IPS-NIHi11 (cell line): ENCODE measurements at places on chromosomes 1 and 21.
A peak's percentile ranks its signal among the peaks of the same experiment; 100 is the strongest.

- DNase-seq = no peak
Measured at GRCh38 chr1:202126426-202126825, 3.7 kb downstream of the GPR37L1 start.

GRCh38 chr1:28602536-28603439, 10.7 kb downstream of the RAB42 start:
- peak; percentile 65 for DNase-seq

DNA sequence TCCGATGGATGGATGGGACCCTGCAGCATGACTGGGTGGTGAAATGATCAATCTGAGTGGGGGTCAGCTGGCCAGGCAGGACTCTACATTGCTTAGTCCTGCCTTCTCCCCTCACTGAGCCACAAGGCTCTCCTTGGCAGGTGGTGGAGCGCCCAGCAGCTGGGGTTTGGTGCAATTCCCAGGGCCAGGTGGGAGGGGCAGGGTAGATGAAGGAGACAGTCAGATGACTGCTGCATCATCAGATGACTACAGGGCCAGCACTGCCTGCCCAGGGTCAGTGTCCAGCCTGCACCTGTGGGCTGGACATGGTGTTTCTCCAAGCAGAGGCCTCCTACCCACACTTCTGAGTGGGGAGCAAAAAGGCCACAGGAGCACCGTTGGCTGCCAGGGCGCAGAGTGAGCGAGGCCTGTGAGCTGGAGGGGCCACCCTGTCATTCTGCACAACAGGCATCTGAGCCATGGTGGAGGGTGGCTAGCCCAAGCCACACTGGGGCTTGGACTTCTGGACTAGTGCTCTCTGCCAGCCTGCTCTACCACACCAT, 103.9 kb upstream of the EDN2 start:
- DNase-seq = no peak

DNA sequence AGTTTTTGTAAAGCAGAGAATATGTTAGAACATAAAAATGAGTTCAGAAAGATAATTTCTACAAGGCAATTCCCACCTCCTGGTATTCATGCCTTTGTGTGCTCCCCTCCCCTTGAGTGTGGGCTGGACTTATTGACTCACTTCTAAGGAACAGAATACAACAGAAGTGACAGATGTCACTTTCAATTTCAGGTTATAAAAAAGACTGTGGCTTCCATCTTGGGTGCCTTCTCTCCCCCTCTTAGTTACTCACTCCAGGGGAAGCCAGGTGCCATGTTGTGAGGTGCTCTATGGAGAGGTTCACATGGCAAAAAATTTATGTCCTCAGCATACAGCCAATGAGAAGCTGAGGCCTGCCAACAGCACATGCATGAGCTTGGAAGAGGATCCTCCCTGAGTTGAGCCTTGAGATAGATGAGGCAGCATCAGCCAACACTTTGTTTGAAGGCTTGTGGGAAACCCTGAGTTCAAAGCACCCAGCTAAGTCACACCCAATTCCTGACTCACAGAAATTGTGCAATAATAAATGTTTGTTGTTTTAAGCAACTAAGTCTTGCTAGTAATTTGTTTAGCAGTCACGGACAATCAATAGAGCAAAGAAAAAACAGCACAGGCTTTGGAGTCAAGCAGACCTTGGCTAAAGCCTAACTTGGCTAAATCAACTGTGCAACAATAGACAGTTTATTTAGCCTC, 73.5 kb upstream of the NGF start:
- DNase-seq = no peak

DNA sequence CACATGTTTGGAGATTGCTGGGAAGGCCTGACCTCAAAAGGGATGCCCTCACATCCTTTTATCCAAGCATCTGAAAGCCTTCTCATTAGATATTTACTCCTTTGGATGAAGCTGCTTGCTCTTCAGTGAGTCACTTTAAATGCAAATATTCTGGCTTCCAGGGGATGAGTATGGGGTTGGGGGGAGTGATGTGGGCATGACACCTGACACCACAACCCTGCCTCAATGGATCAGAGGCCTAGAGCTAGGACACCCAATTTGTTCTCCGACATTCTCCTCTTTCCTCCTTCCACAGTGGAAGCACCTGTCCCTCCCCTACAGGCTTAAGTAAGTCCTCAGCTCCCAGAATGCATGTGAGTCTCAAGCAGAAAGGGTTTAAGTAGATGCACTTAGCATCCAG, 238.3 kb downstream of the OMA1 start:
- peak; percentile 38 for DNase-seq

DNA sequence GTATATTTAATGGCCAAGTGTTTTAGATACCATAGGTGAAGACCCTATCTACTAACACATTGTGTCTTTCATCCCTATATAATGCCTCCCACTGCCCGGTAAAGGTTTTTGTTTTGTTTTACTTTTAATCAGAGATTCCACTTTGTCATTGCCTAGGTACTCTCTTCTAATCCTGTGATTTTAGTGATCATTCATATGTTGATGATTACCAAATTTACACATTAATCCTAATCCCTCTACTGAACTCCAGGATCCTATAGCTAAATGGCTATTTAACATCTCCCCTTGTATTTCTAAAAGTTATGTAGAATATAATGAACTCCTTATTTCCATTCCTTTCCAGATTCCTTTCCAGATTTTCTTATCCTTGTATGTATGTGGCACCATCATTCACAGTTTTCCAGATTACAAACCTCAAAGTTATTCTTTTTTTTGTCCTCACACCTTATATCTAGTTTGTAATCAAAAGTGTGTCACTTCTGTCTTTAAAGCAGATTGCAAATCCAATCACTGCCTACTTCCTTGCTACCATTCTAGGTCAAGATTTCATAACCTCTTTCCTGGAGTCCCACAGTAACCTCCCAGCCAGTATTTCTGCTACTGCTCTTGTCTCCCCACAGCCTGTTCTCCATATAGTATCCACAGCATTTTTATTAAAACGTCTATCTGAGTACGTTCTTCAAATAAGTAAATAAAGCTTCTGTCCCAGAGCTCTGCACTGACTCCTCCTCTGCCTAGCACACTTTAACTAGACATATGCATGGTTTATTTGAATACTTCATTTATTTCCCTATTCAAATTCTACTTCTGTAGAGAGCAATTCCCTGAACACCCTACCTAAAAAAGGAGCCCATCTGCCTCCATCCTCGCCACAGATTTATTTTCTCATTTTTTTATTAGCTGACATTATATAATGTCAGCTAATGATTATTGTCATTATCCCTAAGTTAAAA, 157.8 kb downstream of the KCNT2 start:
- DNase-seq = no peak

- no peak for DNase-seq
Measured at GRCh38 chr21:16538405-16538804, 808.6 kb downstream of the USP25 start.

GRCh38 chr21:31471865-31472264, 127.8 kb upstream of the TIAM1 start:
- no peak for DNase-seq

DNA sequence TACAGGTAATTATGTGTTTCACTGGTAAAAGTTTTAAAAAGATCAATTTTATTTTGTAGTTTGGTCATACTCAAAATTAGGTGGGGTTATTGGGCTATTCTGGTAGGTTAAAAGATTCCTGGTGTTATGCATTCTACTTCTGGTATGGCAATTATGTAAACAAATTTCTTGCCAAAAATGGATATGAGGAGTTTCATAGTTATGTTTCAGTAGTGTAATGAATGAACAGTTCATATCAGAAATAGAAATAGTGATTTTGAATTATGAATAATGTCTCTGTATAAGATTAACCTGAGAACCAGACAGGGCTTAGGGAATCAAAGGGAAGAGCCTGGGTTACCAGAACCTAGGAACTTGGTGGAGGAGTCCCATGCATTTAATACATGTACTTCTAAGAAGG, 15.9 kb downstream of the ATF6 start:
- DNase-seq = no peak

DNA sequence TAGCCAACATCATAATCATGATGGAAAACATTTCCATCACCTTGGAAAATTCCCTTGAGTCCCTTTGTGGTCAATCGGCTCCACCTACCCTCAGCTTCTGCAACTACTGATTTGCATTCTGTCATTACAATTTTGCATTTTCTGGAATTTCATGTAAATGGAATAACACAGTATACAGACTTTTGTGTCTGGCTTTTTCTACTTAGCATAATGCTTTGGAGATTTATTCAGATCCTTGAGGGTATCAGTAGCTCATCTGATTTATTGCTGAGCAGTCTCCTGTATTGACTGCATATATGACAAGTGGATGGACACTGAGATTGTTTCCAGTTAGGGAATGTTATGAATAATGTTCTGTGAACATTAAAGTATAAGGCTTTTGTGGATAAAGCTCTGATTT, 358.3 kb downstream of the USP25 start:
- DNase-seq = no peak

DNA sequence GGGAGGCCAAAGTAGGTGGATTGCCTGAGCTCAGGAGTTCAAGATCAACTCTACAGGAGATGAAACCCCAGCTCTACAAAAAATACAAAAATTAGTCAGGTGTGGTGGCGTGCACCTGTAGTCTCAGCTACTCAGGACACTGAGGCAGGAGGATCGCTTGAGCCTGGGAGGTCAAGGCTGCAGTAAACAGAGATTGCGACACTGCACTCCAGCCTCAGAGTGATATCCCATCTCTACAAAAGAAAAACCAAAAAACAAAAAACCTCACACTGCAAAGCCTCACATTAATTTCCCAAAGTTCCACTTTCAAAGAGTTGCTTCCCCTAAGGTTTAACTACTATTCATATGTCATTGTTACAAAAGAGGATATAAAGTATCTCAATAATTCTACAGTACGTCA, 29.0 kb upstream of the FBXO28 start:
- DNase-seq = no peak

DNA sequence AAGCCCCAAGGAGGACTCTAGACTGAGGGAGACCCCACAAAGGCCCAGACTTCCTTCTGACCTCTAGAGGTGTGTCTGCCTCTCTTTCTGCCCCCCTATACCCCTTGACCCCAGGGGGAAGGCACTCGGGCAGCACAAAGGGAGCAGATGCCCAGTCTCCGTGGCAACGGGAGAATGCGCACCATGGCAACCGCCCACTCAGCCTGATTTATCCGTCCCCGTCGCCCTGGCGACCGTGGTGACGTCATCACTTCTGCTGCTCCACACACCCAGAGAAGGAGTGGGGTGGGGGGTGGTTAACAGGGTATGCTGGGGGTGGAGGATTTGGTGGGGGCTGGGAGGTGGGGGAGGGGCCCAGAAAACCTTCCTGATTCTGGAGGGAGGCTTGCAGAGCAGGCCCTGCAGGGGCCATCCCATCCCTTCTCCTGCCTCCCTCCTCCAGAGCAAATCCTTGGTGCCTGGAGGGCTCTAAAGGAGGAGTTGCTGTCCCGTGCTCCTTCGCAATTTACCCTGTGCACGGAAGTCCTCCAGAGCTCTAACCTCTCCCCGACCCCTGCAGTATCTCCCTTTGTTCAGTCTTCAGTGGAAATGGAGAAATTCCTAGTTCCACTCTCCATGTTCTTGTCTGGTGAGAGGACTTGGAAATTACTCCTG, 6.3 kb downstream of the CELF3 start:
- peak; percentile 68 for DNase-seq

DNA sequence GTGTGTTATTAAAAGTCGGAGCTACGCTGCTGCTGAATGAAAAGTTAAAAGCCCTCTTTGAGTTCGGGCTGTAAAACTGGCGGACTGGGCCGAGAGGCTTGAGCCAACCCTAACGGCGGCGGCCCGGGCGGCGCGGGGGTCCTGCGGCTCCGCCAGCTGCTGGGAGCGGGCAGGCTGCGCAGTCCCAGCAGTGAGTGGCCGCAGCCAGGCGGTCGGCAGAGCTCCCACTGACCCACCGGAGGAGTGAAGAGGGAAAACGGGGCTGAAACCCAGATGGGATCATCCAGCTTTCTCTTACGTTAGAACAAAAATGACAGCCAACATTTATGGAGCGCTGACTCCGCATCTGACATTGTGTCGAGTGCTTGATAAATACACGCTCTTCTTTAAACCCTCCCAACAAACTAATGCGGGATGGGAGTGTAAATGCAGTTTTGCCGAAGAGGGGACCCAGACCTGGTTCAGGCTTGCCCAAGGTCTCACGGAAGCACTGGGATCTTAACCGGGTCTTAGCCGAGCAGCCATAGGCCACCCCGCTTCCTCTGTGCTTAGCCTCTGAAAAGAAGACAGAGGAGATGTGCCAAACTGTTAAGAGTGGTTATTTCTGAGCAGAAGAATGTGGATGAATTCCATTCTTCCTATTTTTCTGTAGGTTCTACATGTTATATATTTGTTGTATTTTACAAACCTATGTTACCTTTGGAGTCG, 3.5 kb downstream of the GRHL3 start:
- peak; percentile 63 for DNase-seq

- DNase-seq = no peak
Measured at GRCh38 chr1:206963119-206963712, 7.0 kb downstream of the FCAMR start.

DNA sequence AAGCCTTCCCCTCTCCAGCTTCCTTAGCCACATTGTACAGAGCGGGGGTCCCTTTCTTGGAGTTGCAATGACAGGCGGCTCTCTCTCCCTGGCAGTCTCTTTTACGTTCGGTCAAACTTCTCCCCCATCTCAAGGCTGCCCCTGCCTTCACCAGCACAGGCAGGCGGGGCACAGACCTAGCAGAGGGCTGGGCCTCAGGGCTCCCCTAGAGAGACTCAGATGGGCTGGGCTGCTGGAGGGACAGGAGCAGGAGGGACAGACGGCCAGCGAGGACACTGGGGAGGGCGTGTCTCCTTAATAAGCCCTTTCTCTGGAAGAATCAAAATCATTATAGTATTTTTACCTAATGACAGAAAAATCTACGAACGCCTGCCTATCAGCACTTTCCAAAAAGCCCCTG, 79.6 kb downstream of the CASZ1 start:
- no peak for DNase-seq

DNA sequence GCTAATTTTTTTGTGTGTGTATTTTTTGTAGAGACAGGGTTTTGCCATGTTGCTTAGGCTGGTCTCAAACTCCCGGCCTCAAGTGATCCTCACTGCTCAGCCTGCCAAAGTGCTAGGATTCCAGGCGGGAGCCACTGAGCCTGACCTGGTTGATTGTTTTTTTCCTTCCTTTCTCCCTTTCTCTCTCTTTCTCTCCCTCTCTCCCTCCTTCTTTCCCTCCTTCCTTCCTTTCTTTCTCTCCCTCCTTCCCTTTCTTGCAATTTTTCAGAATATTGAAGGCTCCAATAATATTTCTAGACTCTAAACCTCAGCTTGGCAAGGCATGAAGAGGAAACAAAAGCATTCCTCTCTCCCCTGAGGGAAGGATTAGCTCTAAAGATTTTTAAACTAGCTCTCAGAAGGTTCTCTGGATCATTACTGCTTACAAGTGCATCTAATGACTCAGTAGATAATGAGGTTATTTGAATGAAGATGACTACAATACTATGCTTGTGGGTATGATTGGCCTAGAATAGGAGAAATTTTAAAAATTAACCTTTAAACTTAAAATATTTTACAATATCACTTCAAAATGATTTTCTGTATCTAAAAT, 68.5 kb upstream of the GADD45A start:
- no peak for DNase-seq

DNA sequence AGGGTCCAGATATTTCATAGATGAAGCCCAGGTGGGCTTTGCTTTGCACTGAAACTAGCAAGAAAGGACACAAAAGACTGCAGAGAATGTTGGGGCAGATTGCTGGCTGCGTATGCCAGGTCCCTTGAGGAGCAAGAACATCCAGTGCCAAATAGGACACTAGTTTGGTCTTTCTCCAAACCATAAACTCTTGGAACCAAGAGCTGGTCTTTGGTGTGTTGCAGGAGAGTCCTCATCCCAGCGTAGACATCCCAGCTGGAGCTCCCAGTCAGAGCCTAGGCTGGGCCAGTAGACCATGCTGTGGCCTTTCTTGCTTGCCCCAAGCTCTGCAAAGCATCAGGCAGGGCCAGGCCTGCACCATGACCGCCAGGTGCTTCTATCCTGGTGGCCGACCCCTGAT, 87.5 kb downstream of the ATP5PO start:
- no peak for DNase-seq
